ENCODE measurements at places on chromosomes 6 and 20.

DNA sequence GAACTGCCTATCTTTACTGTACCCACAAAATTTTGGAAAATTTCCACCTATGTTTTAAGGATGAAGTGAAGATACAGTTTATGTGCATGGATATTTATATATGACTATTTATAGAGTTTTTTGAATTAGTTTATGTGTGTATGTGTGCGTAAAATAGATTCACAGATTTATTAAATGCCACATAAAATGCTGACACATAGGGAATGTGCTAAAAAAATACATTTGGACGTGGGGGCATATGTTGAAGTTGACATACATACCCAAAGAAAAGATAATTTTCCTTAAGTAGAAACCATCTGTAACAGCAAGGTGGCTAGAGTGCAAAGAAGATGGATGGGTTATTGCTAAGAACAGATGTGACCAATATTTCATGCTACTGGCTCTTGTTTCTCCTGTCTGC, 302.1 kb upstream of the RNF217 start:
- DNase-seq = no peak

- DNase-seq = no peak
Measured at GRCh38 chr6:167858842-167859664, 32.3 kb downstream of the AFDN start.

DNA sequence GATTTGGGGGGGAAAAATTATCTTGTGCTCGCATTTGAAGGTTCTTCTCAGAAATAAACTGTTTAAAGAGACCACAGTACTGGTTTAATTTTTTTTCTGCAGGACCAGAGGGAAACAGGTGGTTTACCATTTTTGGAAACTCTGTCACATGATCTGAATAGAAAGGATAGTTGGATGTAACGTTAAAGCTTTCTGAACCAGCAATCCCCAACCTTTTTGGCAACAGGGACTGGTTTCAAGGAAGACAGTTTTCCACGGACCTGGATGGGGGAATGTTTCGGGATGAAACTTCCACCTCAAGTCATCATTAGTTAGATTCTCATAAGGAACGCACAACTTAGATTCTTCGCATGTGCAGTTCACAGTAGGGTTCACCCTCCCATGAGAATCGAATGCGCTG, 50.4 kb downstream of the MCM8 start:
- no peak for DNase-seq

DNA sequence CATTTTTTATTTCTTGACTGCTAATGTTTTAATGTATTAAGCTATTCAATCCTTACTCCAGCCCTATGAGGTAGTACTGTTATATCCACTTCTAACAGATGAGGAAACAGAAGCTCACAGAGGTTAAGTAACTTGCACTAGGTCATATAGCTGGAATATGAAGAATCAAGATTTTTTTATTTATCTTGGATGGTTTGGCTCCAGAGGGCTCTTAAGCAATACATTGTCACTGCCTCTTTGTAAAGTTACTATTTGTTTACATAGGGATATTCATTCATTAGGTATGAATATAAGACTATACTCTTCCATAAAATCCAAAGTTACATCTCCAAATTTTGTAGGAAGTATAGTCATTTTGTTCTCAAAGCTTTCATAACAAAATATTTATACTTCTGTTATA, 113.8 kb downstream of the LAMP5 start:
- DNase-seq = no peak

DNA sequence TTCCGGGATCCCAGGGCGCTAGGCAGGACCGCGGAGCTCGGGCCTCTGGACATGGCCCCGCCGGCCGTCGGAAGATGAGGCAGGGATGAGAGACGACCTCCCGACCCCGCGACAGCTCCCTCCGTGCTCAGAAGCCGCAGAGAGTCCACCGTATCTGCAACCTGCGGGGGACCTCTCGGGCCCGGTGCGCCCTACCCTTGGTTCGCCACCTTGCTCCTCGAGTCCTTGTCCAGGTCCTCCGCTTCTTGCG, 301 bp downstream of the PPP1R3D start:
- no peak for DNase-seq

DNA sequence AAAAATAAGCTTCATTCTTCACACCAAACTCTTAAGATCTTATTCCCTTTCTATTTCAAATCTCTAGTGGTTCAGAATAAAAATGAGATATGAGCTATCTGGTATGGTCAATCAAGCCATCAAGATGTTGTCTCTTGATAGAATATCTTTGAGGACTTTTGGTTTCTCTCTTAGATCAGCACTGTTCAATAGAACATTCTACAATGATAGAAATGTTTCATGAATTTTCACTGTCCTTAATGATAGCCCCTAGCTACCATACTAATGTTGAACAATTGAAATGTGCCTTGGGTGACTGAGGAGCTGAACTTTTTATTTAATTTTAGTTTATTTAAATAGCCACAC, 24.1 kb upstream of the HINT3 start:
- DNase-seq = no peak

DNA sequence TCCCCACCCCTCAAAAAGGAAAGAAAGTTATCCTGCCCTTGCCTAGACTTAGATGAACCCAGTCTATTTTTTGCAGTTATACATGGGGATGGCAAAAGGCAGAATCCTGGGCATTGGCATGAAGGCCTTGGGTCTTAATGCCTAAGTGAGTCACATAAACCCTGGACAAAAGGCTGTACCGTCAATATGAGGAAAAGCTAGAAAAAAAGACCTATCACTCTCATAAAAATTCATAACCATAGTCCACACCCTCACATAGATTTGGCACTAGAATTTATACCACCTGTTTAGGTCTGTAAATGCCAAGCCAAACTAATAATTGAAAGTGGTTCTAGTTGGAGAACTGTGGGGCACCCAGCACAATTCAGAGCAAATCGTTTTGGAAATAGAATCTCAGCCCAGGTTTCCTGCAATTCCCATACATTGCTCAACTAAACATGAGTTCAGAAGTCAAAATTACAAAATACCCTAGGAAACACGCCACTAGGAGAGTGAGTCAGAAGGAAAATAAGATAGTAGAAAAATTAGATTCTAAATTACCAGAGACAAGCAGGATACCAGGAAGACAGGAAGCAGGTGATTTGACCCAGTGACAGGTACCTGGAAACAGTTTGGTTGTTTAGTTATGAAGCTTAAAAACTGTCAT, 70.4 kb upstream of the FUCA2 start:
- no peak for DNase-seq

GRCh38 chr6:3281631-3282475, 23.1 kb downstream of the PSMG4 start:
- no peak for DNase-seq

DNA sequence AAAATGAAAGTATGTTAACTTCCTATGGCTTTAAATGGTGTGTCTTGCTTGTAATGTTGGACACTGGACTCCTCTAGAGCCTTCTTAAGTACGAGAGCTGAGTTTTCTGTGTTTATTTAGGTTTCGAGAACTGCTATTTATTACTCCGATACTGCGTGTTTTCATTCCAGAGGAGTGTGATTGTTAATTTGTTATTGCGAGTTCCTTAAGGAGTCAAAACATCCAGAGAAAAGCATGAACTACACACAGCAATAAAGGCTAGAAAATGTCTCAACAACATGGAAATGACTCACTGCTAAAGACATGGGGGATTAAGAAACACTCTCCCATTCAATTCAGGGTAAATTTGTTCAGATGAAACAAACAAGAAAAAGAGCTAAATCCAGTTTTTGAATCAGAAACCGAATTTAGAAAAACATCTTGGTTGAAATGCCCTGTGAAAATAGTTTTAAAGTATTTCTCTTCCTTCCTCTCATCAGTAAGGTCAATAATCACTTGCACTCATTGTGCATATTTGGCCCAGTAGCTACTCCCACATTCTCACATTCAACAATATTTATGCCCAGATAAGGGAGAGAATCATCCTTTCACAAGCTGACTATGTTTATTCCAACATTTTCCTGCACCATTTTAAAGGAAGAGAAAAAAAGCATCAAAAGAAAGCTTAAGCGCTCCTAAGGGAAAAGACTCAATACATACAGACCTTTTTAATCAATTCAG, 36.0 kb downstream of the ATXN1 start:
- DNase-seq = no peak

Data from stimulated activated CD4-positive, alpha-beta T cell treated with anti-CD3 and anti-CD28 coated beads, Interleukin-1b, Interleukin-23, amount 100 ng/mL, for 24 hours (primary cell).